ENCODE measurements at places on chromosomes 4 and X.

- no peak for DNase-seq
Observed at GRCh38 chr4:16967722-16968121, 69.3 kb upstream of the LDB2 start.

GRCh38 chr4:89898304-89898716 lies 3.7 kb downstream of the MMRN1 start:
- DNase-seq: no peak

- DNase-seq: no peak
Observed at GRCh38 chr4:105620640-105621323, 68.4 kb downstream of the ARHGEF38 start.

DNA sequence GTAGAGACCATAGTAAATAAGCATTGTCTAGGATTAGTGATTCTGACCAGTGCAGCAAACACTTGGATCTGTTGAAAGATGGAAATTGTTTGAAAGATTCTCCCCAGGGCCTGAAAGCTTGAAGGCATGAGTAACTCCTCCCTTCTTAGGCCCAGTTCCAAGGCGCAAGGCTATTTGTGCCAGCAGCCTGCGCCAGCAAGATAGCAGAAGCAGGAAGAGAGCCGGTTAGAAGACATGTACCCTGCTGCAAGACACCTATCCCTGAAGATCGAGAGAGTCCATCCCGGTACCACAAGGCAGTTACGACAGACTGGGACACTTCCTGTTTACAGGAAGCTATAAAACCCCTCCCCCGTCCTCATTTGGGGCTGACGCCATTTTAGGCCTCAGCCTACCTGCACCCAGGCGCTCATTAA lies 72.4 kb upstream of the JADE1 start:
- no peak for DNase-seq

GRCh38 chrX:129013574-129013973 lies 509.7 kb downstream of the SMARCA1 start:
- DNase-seq: no peak

DNA sequence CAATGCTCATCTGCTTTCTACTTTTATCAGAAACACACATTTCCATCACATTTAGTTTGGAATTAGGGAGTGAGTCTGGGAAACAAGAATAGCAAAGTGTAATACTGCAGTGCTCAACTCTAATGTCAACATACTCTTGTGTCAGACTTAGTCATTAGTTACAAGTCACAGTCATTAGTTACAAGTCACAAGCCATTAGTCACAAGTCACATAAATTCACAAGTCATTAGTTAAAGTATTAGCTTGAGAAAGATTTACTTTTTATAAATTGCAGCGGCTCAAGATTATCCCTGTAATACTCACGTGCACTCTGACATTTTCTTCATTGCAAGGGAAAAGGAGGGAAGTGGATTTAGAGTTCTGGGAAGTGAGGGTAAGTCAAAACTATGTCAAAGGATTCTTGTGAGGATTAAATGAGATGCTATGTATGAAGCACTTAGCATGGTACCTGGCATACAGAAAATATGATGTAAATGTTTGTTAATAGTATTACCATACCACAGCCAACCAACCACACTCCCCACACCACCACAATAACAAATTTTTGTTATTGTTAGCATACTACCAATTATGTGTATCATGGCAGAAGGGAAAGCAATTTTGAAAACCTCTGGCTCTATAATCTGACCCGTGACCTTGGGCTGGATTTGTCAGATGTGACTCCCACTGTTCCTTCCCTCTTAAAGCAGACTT lies 116.6 kb downstream of the ARHGAP24 start:
- no peak for DNase-seq

DNA sequence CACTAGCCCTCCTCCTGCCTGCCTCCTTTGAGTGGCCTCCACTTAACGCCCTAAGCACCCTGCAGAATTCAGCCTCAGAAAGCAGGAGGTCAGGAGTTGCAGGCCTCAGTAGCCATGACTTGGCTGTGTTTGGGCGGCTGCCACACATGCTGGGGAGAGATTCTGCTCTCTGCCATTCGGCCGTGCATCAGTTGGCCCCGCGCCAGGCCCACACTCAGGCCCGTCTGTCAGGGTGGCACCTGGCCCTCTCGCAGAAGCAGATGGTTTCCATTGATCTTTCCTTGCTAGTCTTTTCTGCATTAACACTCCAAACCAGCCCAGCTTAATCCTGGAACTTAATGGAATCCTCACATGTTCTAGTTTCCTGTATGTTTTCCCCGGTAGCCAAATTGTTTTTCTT lies 30.7 kb upstream of the ATP6AP2 start:
- DNase-seq: no peak

- DNase-seq: no peak
Observed at GRCh38 chr4:6530964-6531363, 44.0 kb upstream of the MAN2B2 start.

DNA sequence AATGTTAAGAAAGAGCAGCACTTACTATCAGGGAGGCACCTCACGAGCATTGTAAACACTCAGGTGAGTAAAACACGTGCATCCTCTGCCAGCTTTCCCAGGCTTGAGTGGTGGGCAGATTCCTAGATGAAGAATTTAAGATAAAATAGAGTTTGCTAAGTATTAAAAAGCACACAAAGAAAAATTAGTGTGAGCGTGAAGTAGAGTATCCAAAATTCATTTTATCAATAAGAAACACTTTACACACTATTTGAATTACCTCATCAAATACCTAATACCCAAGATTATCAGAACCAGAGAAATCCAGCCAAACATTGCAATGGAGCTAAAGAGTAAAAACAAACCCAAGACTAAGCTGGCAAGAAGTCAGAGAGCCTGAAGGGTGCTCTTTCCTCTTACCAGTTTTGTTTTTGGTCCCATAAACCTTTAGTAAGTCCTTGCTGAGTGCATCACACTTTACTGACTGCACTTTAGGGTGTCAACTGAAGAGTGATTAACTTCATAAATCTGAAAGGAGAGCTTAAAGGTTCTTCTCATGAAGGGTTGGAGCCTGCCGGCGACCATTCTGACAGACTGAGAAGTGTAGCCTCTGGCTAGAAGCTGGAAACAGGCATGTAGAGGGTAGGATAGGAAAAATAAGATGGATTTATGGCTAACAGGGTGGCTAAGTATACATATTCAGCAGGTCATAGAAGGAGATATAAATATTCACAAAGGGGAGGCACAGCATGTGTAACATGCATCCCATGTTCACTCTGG lies 151.1 kb downstream of the SLC7A11 start:
- no peak for DNase-seq

GRCh38 chr4:185005219-185005819 lies 13.0 kb upstream of the HELT start:
- DNase-seq: peak; percentile 46

GRCh38 chr4:54055494-54055893 lies 8.9 kb downstream of the CHIC2 start:
- no peak for DNase-seq

GRCh38 chr4:47579235-47579634 lies 94.2 kb downstream of the ATP10D start:
- no peak for DNase-seq

GRCh38 chr4:4685810-4686795 lies 144.3 kb upstream of the STX18 start:
- DNase-seq: no peak

- DNase-seq: peak; percentile 76
Observed at GRCh38 chrX:39855748-39856129, 242.0 kb downstream of the BCOR start.

DNA sequence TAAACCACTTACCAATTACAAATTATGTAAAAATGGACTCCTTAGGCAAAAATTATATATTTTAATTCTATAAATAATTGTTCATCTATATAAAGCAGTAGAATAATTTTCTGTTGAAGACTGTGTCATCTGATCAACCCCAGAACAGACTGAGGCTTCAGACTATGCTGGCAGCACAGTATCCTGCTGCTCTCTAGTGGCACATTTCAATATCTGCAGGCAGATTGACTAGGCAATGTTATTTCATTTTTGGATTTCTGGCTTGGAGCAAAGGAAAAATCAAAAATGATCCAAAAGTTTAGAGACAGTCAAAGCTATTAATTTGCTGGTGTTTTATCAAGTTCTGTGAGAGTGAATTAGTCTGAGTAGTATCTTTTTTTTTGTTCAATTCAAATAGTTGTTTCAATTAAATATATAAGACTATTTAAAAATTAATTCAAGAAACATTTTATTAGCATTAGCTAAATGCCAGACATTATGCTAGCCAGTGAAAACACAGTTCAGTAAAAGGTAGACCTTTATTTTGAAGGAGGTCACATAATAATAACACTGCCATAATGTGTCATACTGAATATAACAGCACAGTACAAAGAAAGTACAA lies 21.3 kb upstream of the SULT1E1 start:
- no peak for DNase-seq

DNA sequence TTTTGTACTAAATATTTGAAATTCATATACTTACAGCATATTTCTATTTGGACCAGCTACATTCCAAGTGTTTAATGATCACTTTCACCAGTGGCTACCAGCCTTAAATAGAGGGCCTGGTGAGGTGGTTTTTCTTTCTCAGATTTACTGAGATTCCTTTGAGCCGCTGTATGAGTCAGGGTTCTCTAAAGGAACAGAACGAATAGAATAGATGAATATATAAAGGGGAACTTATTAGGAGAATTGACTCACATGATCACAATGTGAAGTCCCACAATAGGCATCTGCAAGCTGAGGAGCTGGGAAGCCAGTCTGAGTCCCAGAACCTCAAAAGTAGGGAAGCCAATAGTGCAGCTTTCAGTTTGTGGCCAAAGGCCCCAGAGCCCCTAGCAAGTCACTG lies 146.2 kb upstream of the TLL1 start:
- no peak for DNase-seq

DNA sequence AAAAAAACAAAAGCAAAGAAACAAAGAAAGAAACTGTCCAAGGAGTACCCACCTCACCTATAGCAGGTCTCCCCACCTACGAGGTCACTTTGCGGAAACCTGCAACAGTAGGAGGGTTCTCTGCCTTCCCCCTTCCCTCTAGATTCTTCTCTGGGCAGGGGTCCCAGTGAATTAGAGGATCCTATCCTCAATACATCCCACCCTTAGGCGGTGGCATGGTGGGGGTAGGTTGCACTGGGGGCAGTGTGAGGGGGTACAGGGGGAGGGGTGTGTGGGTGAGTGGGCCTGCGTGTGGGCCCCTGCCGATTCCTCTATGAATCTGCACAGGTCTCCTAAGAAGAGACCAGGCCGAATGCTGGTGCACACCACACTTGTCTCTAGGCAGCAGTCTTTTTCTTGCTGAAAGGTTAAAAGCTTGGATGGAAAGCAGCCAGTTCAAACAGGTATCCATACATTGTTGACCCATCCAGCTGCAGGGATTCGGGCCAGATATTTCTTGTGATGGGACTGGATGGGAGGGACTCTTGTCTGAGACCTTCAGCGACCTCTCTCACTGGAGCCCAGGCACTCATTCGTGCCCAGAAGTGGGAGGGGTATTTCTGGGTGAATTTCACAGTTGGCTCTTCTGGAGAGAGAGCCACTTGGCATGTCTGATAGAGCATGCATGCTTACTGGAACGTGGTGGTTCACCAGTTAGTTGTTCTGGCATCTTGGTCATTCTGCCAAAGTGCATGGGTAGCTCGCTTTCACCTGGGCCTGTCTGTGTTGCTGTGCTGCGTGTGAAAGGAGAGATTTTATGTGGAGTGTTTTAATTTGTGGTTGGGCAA lies 65.6 kb downstream of the NBDY start:
- DNase-seq: no peak

- DNase-seq: no peak
Observed at GRCh38 chr4:145786261-145786660, 106.3 kb downstream of the C4orf51 start.

- DNase-seq: no peak
Observed at GRCh38 chr4:95524184-95524583, 24.6 kb downstream of the UNC5C start.

GRCh38 chr4:154467886-154468285 lies 23.7 kb downstream of the DCHS2 start:
- no peak for DNase-seq

DNA sequence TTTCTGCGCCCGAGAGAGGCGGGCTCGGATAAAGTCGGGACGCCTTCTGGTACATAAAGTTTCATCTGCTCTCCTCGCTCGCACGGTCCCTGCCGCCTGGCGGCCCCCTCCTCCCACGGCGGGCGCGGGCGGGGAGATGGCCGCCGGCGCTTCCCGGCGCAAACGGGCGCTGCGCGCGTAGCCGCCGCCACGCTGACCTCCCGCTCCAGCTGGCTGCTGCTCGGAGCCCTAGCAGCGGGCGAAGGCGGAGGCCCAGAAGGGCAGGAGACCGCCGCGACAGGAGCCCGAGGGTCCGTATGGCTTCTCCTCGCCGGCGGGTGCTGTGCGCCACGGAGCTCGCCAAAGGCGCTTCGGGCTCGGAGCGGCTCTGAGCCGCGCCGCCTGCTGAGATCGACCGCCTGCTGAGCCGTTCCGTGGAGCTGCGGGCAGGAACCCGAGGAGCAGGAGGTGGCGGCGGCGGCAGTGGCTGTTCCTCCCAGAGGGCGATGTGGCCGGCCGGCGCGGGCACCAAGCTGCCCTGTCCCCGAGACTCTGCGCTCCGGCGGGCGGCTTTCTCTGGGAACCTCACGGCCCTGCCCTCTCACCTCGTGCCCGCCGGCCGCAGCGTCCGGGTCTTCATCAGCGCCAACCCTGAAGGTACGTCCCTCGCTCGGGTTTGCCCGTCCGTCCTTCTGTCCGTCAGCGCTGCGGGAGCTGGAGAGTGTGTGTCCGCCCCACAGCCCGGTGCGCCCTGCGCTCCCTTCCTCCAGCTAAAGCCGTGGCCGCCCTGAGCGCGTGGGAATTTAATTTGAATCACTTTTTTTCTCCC lies at the start of gene NWD2:
Gene NWD2 (plus strand): TSS at position 161 of the 808 bp plus-strand sequence. CDS start 325 bp downstream, at position 486.
- no peak for DNase-seq
